ENCODE measurements at places on chromosomes 3 and 15. TPM values are rescaled to one million over a fixed set of nuclear protein-coding genes. Genes with fewer than 3 reads are reported as not detected.

The SLC6A6 gene
- total RNA-seq: 149 TPM

The SMCO1 gene
- total RNA-seq: not detected

The NEK10 gene
- 3.4 TPM for total RNA-seq

The ZNF717 gene
- total RNA-seq: 9.1 TPM

The ATP13A3 gene
- total RNA-seq: 76.0 TPM

The FETUB gene
- total RNA-seq: 16.0 TPM

The TLR9 gene
- not detected for total RNA-seq

The SLC28A1 gene
- total RNA-seq: not detected

The ALAS1 gene
- 33.2 TPM for total RNA-seq

GRCh38 chr3:146227486-146227885, 23.4 kb downstream of the PLSCR4 start:
- H3K27me3 ChIP-seq: no peaks in the 10 kb centered on the region
- no peak for DNase-seq
- H3K36me3 ChIP-seq: no peaks in the 10 kb centered on the region
- H3K27ac ChIP-seq: no peak overlapping the region

- DNase-seq: no peak
- no peaks in the 10 kb centered on the region for H3K4me1 ChIP-seq
- H3K36me3 ChIP-seq: no peaks in the 10 kb centered on the region
- no peaks in the 10 kb centered on the region for H3K27me3 ChIP-seq
Measured at GRCh38 chr15:39874890-39875549, 45.0 kb downstream of the GPR176 start.

GRCh38 chr3:110165753-110166152, 828.4 kb upstream of the DPPA4 start:
- H3K4me3 ChIP-seq: no peak overlapping the region
- no peaks in the 10 kb centered on the region for H3K4me1 ChIP-seq
- H3K36me3 ChIP-seq: no peaks in the 10 kb centered on the region
- no peaks in the 10 kb centered on the region for H3K27me3 ChIP-seq

DNA sequence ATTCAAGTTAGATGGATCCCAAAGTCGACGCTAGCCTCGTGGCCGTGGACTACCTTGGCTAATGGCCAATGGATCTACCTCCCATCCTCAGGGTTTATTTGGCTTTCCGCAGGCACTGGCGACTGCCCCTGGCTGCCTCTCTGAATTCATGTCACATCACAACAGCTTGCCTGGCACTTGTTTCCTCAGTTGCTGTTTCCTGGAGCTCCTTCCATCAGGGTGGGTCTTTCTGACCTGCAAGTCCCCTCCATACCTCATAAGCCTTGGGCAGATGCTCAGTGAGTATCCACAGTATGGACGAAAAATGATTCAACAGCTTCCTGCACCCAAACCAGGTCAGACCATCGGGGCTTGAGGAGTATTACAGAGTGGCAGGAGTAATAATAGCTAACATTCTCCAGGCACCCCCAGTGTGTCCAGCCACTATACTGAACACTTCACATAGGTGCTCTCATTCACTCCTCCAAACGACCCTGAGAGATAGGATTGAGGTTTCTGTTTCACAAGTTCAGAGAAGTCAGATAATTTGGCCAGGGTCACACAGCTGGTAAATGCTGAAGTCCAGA, 311.5 kb downstream of the TLE3 start:
- no peak overlapping the region for H3K27ac ChIP-seq
- H3K4me3 ChIP-seq: no peak overlapping the region
- H3K4me1 ChIP-seq: no peaks in the 10 kb centered on the region
- H3K27me3 ChIP-seq: peaks cover 2% of the 10 kb centered on the region
- H3K36me3 ChIP-seq: no peaks in the 10 kb centered on the region

- peak overlapping the region; percentile 15 for H3K4me3 ChIP-seq
- no peak overlapping the region for H3K27ac ChIP-seq
- DNase-seq: no peak
- H3K4me1 ChIP-seq: peaks cover 11% of the 10 kb centered on the region
Measured at GRCh38 chr3:123696808-123697207, 112.0 kb upstream of the HACD2 start.

GRCh38 chr3:46913644-46914043, 36.1 kb downstream of the PTH1R start:
- DNase-seq: peak; percentile 57
- H3K4me1 ChIP-seq: peaks cover 13% of the 10 kb centered on the region
- H3K4me3 ChIP-seq: no peak overlapping the region
- no peaks in the 10 kb centered on the region for H3K27me3 ChIP-seq
- H3K36me3 ChIP-seq: peaks cover 19% of the 10 kb centered on the region
- H3K27ac ChIP-seq: no peak overlapping the region

GRCh38 chr3:38655708-38656300, 6.3 kb upstream of the SCN5A start:
- no peak overlapping the region for H3K27ac ChIP-seq
- peaks cover 5% of the 10 kb centered on the region for H3K4me1 ChIP-seq
- no peak for DNase-seq

DNA sequence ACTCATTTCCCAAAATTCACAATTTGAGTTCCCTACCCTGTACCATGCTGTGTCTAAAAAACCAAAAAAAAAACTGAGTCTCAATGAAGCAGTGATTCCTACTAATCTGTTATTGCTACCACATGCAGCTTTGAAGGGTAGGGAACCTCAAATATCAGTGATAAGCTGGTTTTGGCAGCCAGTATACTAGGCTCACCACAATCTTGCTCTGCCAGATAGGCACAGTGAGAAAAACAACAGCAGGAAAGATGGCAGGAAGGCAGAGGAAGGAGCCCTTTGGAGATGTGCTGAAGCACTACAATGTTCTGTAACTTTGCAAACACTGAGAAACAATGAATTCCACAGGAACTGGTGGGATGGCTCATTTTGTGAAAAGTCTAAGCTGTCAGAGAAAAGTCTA, 96.9 kb upstream of the UBP1 start:
- no peak overlapping the region for H3K4me3 ChIP-seq
- H3K27ac ChIP-seq: no peak overlapping the region
- DNase-seq: no peak
- H3K36me3 ChIP-seq: peaks cover 63% of the 10 kb centered on the region
- no peaks in the 10 kb centered on the region for H3K27me3 ChIP-seq

- H3K4me3 ChIP-seq: no peak overlapping the region
- H3K36me3 ChIP-seq: no peaks in the 10 kb centered on the region
- peaks cover 8% of the 10 kb centered on the region for H3K4me1 ChIP-seq
- DNase-seq: no peak
- H3K27me3 ChIP-seq: no peaks in the 10 kb centered on the region
- H3K27ac ChIP-seq: no peak overlapping the region
Measured at GRCh38 chr3:53081318-53081717, 35.4 kb upstream of the SFMBT1 start.

- H3K4me3 ChIP-seq: no peak overlapping the region
- H3K27me3 ChIP-seq: no peaks in the 10 kb centered on the region
- no peaks in the 10 kb centered on the region for H3K36me3 ChIP-seq
- no peaks in the 10 kb centered on the region for H3K4me1 ChIP-seq
- no peak overlapping the region for H3K27ac ChIP-seq
- DNase-seq: no peak
Measured at GRCh38 chr3:122247825-122248185, 64.3 kb downstream of the CASR start.

- no peak overlapping the region for H3K4me3 ChIP-seq
- H3K4me1 ChIP-seq: no peaks in the 10 kb centered on the region
- H3K36me3 ChIP-seq: no peaks in the 10 kb centered on the region
- H3K27ac ChIP-seq: no peak overlapping the region
- H3K27me3 ChIP-seq: peaks cover 17% of the 10 kb centered on the region
Measured at GRCh38 chr15:58016581-58017175, 48.8 kb downstream of the ALDH1A2 start.

DNA sequence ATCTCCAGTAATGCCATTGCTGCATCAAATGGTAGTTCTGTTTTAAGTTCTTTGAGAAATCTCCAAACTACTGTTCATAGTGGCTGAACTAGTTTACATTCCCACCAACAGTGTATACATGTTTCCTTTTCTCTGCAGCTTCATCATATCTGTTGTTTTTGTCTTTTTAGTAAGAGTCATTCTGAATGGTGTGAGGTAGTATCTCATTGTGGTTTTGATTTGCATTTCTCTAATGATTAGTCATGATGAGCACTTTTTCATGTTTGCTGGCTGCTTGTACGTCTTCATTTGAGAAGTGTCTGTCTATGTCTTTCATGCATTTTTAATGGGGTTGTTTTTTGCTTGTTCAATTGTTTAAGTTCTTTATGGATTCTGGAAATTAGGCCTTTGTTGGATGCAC, 10.2 kb upstream of the GCSAM start:
- H3K4me1 ChIP-seq: no peaks in the 10 kb centered on the region
- H3K36me3 ChIP-seq: no peaks in the 10 kb centered on the region
- no peak overlapping the region for H3K4me3 ChIP-seq
- H3K27me3 ChIP-seq: no peaks in the 10 kb centered on the region
- no peak for DNase-seq

GRCh38 chr3:62446337-62446940, 73.1 kb upstream of the FEZF2 start:
- no peak for DNase-seq
- H3K27me3 ChIP-seq: no peaks in the 10 kb centered on the region
- H3K4me3 ChIP-seq: no peak overlapping the region
- H3K27ac ChIP-seq: no peak overlapping the region
- H3K36me3 ChIP-seq: no peaks in the 10 kb centered on the region

- no peaks in the 10 kb centered on the region for H3K4me1 ChIP-seq
- no peaks in the 10 kb centered on the region for H3K36me3 ChIP-seq
- no peaks in the 10 kb centered on the region for H3K27me3 ChIP-seq
- no peak for DNase-seq
- no peak overlapping the region for H3K27ac ChIP-seq
- no peak overlapping the region for H3K4me3 ChIP-seq
Measured at GRCh38 chr15:29917600-29918597, 95.6 kb upstream of the TJP1 start.

DNA sequence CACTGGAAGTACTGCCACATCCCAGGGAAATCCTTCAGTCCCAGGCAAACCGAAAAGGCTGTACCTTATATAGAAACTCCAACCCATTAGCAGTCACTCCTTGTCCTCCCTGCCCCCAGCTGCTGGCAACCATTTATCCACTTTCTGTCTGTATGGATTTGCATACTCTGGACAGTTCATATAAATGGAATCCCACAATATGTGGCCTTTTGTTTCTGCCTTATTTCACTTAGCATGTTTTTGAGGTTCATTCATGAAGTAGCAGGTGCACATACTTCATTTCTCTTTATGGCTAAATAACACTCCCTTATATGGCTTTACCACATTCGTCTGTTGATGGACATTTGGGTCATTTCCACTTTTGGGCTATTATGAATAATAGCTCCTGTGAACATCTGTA, 51.6 kb upstream of the CMTM8 start:
- H3K36me3 ChIP-seq: no peaks in the 10 kb centered on the region
- H3K27ac ChIP-seq: no peak overlapping the region
- H3K4me3 ChIP-seq: no peak overlapping the region

DNA sequence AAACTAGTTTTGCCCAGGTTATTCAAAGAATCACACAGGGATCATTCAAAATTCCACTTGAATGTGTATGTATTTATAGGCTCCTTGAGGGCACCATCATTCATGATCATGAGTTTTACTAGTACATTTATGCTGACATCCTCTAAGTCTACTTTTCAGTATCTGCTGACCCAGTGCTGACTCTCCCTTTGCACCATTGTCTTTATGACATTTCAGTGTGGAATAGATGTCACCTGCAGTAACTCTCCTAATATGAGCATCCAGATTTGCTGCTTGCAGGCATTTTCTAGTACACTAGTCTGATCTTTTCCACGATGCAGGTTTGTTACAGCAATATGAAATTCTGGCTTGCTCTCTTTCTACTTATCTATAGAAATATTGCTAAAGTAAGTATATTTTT, 1603.5 kb downstream of the SI start:
- H3K27ac ChIP-seq: no peak overlapping the region
- H3K4me1 ChIP-seq: no peaks in the 10 kb centered on the region
- no peaks in the 10 kb centered on the region for H3K36me3 ChIP-seq

GRCh38 chr15:26773067-26773877, 406 bp upstream of the GABRB3 start:
- H3K27me3 ChIP-seq: peaks cover 48% of the 10 kb centered on the region
- H3K4me1 ChIP-seq: peaks cover 22% of the 10 kb centered on the region
- no peaks in the 10 kb centered on the region for H3K36me3 ChIP-seq
- no peak overlapping the region for H3K27ac ChIP-seq
- H3K4me3 ChIP-seq: peak overlapping the region; percentile 58
- no peak for DNase-seq

DNA sequence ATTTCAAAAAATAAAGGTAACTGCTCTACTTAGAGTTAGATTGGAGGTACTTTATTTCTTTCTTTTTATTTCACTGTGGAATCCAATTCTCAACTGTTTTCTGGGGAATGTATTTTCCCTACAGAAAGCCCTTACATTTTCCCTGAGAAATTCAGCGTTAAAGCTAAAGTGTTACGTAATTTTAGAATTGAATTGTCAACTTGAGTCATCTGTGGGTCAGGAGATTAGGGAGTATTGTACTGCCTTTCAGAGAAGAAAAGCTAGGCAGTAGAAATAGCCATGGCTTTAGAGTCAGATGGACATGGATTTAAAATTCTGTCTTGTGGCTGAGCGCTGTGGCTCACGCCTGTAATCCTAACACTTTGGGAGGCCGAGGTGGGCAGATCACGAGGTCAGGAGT, 728.6 kb downstream of the ROBO1 start:
- no peaks in the 10 kb centered on the region for H3K36me3 ChIP-seq
- no peak overlapping the region for H3K4me3 ChIP-seq
- no peak for DNase-seq
- H3K4me1 ChIP-seq: no peaks in the 10 kb centered on the region
- no peaks in the 10 kb centered on the region for H3K27me3 ChIP-seq

DNA sequence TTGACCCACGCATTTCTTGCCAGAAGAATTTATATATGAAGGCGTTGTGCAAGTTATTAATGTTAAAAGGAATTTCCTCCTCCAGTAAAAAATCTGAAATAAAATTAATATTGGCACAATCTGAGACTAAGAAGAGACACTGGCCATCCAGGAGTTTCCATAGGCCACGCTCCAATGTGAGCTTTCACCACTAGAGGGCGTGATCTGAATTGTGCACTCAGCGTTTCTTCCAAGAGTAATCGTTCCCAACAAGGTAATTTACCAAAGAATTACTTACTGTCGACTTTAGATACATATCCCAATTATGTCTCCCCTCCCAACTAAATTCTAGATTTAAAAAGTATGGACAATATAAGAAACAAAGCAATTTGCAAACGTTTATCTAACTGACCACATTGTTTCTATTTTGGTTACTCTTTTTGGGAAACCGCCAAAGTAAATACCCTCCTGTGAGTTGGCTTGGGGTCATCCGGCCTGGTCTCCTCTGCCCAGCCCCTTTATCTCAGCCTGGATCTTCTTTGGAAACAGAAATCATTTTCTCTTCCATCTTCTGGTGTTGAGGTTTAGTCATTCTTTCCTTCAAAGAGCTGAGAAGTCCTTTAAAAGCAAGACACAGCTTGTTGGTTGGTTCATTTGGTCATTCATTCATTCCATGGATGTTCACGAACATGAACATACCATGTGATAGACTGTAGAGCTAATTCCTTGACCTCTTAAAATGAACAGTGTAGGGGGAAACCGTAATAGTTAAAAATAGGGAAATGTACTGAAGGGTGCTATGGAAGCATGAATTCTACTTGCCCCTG, 26.2 kb downstream of the POLR2M start:
- H3K4me3 ChIP-seq: no peak overlapping the region
- no peak for DNase-seq
- H3K27me3 ChIP-seq: no peaks in the 10 kb centered on the region
- no peaks in the 10 kb centered on the region for H3K36me3 ChIP-seq
- H3K4me1 ChIP-seq: peaks cover 5% of the 10 kb centered on the region
- no peak overlapping the region for H3K27ac ChIP-seq

- H3K27me3 ChIP-seq: no peaks in the 10 kb centered on the region
- no peaks in the 10 kb centered on the region for H3K36me3 ChIP-seq
- DNase-seq: no peak
- H3K4me3 ChIP-seq: no peak overlapping the region
- no peaks in the 10 kb centered on the region for H3K4me1 ChIP-seq
- H3K27ac ChIP-seq: no peak overlapping the region
Measured at GRCh38 chr3:30085486-30085885, 520.9 kb upstream of the TGFBR2 start.
